ENCODE measurements at places on chromosomes 6 and 20.

DNA sequence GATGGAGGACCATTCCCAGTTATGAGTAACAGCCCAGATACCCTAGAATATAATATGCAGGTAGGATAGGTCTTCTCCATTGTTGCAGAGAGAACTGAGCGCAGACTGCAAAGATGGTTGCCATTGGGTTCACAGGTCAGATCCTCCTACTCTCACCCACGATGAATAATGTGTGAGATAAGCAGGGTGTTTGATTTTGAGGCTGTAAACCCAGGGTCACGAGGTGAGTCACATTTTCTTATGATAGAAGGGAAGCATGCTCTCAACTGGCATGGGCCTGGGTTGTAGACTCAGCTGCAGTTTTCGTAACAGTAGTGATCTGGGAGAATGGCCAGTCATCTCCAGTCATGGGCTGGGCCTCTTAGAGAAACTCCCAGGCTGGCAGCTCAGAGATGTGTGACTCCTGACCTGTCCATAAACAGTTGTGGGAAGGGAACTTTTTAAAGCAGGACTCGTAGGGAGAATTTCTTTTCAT, 74.2 kb downstream of the CD164 start:
- no peak for DNase-seq

DNA sequence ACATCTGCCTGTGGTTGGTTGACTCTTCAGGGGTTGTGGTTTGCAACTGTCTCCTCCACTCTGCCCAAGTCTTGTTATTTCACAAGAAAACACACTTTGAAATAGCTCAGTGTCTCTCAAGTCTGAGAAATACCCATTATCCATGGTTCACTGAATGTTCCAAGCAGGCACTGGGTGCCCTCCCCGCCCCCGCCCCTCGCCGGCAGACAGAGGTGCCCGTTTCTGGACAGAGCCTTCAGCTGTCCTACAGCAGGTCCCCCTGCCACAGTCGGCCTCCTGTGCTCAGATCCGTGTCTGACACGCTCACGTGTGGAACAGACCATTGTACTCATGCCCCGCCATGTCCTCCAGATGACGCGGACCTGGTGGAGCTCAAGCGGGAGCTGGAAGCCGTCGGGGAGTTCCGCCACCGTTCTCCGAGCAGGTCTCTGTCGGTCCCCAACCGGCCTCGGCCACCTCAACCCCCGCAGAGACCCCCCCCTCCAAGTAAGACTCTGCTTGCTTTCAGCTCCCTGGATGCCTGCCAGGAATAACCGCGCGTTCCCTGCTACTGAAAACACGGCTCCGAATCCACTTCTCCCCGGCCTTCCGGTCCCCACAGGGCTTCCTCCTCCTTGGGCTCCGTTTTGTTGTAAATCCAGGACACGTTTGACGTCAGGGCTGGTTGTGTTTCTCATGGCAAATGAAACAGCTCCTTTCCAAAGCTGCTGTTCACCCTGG, 81.4 kb downstream of the SERAC1 start:
- DNase-seq, result peak; percentile 39

- no peak for DNase-seq
Observed at GRCh38 chr20:50339466-50339901, 148.9 kb downstream of the CEBPB start.

DNA sequence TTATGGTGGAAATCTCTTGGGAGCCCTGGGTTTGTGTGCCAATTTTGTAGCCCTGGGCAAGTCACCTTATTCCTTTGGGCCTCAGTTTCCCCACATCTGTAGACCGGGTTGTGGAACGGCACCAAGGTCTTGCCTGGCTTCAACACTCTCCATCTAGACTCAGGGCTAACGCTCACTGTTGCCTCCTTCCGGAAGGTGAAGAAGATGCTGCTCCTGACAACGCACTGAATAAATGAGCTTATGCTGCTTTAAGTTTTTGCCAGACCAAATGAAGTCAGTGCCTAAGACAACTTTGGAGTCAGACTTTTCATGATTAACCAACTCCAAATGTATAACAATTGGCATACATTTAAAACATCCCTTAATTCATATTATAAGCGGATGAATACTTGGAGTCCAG, 53.1 kb downstream of the PSMG4 start:
- no peak for DNase-seq

GRCh38 chr6:167450626-167451025, 125.7 kb downstream of the TTLL2 start:
- no peak for DNase-seq

Measured in activated naive CD4-positive, alpha-beta T cell treated with anti-CD3 and anti-CD28 coated beads, Interleukin-2, amount 10 ng/mL, durations not matched to agents 7 days and 5 days (primary cell).